Pancreas (tissue), 10 donors: ENCODE measurements at places on chromosomes 12 and 14. TPM values are rescaled to one million over a fixed set of nuclear protein-coding genes. Genes with fewer than 3 reads are reported as not detected.

MGAT4C gene
- total RNA-seq: 0.06 TPM

KCNH5 gene
- total RNA-seq: not detected

B4GALNT3 gene
- 5.8 TPM for total RNA-seq

LRTM2 gene
- not detected for total RNA-seq

PLEKHH1 gene
- total RNA-seq: 22.4 TPM

- DNase-seq: no peak
These were observed 92.9 kb upstream of the TBX3 start for GRCh38 chr12:114776731-114777442.

GRCh38 chr14:93267149-93267711 lies 60.2 kb downstream of the UBR7 start:
- no peak for DNase-seq

GRCh38 chr14:69291891-69292561 lies 32.1 kb downstream of the GALNT16 start:
- no peak for DNase-seq

DNA sequence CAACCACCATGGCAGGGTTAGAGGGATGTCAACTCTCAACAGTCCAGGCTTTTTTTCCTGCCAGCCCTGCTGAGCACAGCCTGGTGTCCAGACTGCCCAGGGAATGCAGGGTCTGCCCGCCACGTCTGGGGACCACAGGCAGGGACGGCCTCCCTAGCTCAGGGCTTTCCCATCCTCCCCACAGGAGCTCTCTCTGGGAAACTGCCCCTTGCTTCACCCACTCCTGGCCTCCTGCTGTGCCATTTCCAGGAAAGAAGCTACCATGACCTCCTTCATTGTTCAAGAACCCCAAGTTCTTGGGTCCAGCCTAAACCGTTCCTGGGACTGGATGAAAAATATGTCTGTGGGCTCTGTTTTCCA lies 4.8 kb downstream of the SCNN1A start:
- no peak for DNase-seq

- peak; percentile 24 for DNase-seq
These were observed 780 bp upstream of the SLC41A2 start for GRCh38 chr12:104958805-104959334.

DNA sequence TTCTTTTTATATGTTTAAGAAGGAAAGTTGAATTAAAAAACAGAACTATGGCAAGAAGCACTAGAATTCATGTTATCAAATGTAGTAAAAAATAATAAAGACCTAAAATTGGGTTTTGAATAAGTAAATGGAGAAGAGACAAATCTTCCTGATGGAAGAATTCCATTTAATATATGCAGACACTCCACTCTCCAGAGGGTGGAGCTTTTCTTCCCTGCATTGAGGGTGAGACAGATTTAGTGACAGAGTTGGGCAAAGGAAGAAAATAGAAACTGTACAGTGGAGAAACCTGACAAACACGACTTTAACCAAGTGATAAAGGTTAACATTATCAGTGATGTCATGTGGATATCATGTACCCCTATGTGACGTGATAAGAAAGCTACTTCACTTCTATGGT lies 217.6 kb downstream of the PRKD1 start:
- DNase-seq: no peak

DNA sequence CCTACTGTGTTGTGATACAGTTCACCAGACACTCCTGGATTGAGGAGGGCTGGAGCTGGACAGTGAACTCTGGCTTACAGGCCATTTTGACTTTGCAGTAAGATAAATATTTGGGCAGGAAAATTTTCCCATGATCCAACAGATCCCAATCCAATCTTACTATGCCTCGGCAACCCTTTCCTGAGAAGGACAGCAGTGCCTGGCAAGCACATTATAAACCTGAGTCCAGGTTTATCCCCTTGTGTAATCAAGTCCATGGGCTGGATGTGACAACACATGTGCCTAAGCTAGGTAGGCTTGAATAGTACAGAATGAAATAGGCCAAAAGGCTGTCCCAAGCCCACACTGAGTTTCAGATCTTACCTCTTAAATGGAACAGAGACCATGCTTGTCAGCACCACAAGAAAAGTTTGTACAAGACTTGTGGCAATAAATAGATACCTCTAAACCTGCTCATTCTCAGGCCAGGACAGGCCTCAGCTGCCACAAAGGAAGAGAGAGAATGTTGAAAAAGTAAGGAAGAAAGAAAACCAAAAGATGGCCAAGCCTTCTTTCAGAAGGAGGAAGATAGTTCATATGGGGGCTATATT lies 34.9 kb downstream of the CREBL2 start:
- no peak for DNase-seq

- DNase-seq: no peak
These were observed 136.3 kb downstream of the DYRK2 start for GRCh38 chr12:67784831-67785230.

DNA sequence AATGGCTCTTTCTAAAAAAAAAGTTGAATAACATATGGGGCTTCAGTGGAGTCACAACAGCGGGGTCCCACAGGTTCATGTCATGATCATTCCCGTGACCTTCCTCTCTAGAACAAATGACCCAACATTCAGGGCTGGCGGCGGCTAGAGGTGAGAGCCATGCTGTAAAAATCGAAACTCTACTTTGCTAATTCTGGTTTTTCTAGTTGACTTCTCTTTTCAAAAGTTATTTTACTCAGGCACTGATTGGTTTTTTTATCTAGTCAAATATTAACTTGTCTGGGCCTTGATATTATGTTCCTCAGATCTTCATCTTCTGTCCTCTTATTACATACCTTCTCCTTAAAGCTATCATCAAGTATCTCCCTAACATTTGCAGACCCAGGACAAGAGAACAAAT lies 402.9 kb upstream of the SOX5 start:
- DNase-seq: no peak

- no peak for DNase-seq
These were observed 83.3 kb upstream of the FOXN3 start for GRCh38 chr14:89500303-89500702.

- no peak for DNase-seq
These were observed 166.2 kb downstream of the CHST11 start for GRCh38 chr12:104622928-104623327.
